ENCODE measurements at places on chromosomes 16 and 17.

DNA sequence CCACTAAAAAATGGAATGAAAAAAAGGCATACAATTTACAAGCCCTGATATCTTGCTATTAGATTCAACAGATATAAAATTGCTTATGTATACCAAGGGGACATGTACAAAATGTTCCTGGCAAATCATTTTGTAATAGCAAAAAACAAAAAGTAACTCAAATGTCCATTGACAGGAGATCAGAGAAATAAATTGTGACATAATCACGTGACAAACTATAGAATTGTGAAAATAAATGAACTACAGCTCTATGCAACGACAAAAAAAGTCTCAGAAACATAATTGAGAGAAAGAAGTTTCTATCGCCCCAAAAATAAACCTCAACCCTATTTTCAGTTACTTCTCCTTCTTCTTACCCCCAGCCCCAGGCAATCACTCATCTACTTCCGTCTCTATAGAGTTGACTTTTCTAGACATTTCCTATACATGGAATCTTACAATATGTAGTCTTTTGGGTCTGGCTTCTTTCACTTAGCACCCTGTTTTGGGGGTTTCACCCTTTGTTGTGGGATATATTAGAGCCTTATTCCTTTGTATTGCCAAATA, 12.1 kb upstream of the ACE start:
- no peaks in the 10 kb centered on the region for H3K36me3 ChIP-seq
- no peak for DNase-seq
- H3K4me3 ChIP-seq = no peak overlapping the region
- no peaks in the 10 kb centered on the region for H3K4me1 ChIP-seq
- H3K27me3 ChIP-seq = no peaks in the 10 kb centered on the region

DNA sequence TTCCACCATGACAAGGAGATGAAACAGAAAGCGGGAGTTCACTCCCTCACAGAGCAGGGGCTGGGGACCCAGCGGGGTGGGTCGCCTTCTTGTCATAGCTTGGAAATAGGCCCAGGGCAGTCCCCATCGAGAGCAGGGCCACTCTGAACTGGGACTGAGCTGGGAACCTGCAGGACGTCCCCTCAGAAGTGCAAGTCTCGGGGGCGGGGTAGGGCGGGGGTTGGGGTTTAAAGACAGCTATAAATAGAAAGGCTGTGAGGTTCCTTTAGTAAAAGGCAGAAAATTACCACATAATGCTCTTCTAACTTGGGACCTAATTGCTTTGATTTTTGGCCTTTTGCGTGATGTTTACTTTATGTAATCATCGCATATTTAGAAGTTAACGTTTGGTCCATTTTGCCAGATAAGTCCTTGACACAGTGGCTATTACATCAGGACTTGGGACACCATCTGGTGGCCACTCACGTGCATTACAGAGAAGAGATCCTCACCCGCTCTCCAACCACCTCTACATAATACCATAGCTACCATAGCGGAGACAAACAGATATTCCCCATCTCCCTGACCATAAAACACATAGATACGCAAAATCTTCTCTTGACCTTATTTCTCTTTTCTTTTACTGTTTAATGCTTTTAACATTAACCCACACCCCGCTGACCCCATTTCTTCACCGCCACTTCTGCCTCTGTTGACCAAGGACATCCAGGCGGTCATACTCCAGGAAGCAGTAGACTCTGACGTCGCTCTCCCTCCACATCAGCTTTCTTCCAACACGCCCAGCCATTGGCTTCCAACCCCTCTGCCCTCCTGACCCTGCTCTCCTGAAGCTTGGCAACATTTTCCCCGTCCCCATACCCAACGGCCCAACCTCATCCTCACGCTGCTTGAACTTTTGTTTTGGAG, 27.5 kb upstream of the PIK3R6 start:
- H3K36me3 ChIP-seq = peaks cover 60% of the 10 kb centered on the region
- H3K4me3 ChIP-seq = no peak overlapping the region
- no peak overlapping the region for H3K27ac ChIP-seq
- peaks cover 61% of the 10 kb centered on the region for H3K4me1 ChIP-seq
- no peak for DNase-seq
- no peaks in the 10 kb centered on the region for H3K27me3 ChIP-seq

DNA sequence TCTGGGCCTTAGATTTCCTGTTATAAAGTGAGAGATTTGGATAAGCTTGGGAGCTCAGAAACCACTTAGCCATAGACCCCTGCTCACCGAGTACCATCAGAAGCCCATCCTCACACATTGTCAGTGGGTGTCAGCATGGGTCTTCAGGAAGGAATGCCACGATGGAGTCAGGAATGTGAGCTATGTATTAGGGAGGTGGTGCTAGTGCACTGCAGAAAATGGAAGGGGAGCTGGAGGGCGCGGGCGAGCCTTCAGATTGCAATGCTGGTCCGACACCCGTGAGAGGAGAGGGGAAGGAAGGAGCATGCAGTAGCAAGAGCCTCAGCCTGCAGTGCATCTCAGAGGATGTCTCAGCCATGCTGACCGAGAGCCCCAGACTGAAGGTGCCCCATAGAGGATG, 294.5 kb downstream of the FOXL1 start:
- no peaks in the 10 kb centered on the region for H3K4me1 ChIP-seq
- H3K4me3 ChIP-seq = no peak overlapping the region
- H3K27me3 ChIP-seq = no peaks in the 10 kb centered on the region
- H3K27ac ChIP-seq = no peak overlapping the region

GRCh38 chr16:540645-541340, 13.3 kb downstream of the CAPN15 start:
- no peak for DNase-seq
- H3K36me3 ChIP-seq = no peaks in the 10 kb centered on the region
- no peak overlapping the region for H3K27ac ChIP-seq
- H3K4me3 ChIP-seq = no peak overlapping the region

GRCh38 chr16:53745753-53746266, 41.9 kb downstream of the FTO start:
- DNase-seq = no peak
- peaks cover 28% of the 10 kb centered on the region for H3K4me1 ChIP-seq
- no peaks in the 10 kb centered on the region for H3K36me3 ChIP-seq
- H3K27me3 ChIP-seq = no peaks in the 10 kb centered on the region
- H3K27ac ChIP-seq = no peak overlapping the region

GRCh38 chr17:75439287-75439686, 17.1 kb upstream of the TMEM94 start:
- H3K36me3 ChIP-seq = no peaks in the 10 kb centered on the region
- no peak overlapping the region for H3K4me3 ChIP-seq
- H3K4me1 ChIP-seq = peaks cover 21% of the 10 kb centered on the region
- H3K27ac ChIP-seq = no peak overlapping the region

GRCh38 chr16:10098991-10099390, 83.2 kb downstream of the GRIN2A start:
- H3K27ac ChIP-seq = no peak overlapping the region
- no peaks in the 10 kb centered on the region for H3K36me3 ChIP-seq
- DNase-seq = no peak
- H3K4me3 ChIP-seq = no peak overlapping the region
- H3K4me1 ChIP-seq = no peaks in the 10 kb centered on the region

- peaks cover 11% of the 10 kb centered on the region for H3K4me1 ChIP-seq
- no peak overlapping the region for H3K27ac ChIP-seq
- H3K36me3 ChIP-seq = no peaks in the 10 kb centered on the region
- H3K27me3 ChIP-seq = peaks cover 3% of the 10 kb centered on the region
- no peak for DNase-seq
These were observed 50.0 kb upstream of the STH start for GRCh38 chr17:45948881-45949624.

DNA sequence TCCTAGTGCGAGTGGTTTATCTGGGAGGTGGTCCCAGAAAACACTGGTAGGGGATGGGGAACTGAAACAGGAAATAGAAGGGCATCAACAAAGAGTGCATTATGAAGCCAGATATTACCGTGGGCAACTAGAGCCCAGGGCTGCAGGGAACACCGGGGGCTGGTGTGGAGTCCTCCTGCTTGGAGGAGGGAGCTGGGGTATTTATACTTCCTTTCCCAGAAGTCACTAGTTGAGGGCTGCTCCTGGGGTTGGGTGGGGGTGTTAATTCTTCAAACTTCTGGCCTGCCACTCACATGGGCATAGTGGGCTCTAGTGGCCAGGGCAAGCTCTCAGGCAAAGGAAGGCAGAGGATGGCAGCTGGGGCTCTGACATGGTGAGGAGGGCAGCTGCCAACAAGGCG, 14.7 kb downstream of the LAT start:
- no peak overlapping the region for H3K27ac ChIP-seq
- DNase-seq = no peak
- no peak overlapping the region for H3K4me3 ChIP-seq
- no peaks in the 10 kb centered on the region for H3K27me3 ChIP-seq

- peaks cover 5% of the 10 kb centered on the region for H3K4me1 ChIP-seq
- no peak overlapping the region for H3K27ac ChIP-seq
- DNase-seq = no peak
- H3K36me3 ChIP-seq = no peaks in the 10 kb centered on the region
These were observed 144.2 kb upstream of the CORO6 start for GRCh38 chr17:29766796-29767327.

DNA sequence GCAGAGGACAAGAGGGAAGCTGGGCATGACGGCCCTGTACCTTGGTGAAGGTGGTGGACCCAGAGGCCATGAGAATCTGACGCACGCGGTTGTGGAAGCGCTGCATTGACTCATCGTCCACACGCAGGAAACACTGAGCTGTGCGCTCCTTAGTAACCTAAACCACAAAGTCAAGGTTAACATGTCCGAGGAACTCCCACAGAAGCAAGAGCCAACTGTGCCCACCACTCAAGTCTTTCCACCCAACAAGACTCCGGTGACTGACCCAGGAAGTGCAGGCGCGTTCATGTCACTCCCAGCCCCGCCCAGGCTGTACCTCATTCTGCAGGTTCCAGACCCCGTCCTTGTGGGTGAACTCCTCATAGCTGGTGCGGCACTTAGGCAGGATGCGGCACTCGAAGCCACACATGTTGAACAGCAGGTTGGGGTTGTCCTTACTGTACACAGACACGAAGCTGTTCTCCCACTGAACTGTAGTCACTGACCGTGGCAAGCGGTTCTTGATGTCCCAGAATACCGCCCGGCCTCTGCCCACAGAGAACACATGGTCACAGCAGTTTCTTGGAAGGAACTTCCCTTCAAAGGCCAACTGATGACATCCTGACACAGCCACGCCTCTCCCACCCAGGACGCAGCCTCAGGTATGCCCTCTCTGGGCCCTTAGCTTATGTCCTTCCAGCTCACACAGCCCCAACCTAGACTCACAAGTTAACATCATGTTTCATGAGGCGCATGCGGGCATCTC, 11.5 kb downstream of the PRPF8 start:
- H3K27me3 ChIP-seq = no peaks in the 10 kb centered on the region
- no peaks in the 10 kb centered on the region for H3K4me1 ChIP-seq
- H3K4me3 ChIP-seq = no peak overlapping the region
- H3K27ac ChIP-seq = peak overlapping the region; percentile 4
- H3K36me3 ChIP-seq = peaks cover 86% of the 10 kb centered on the region

DNA sequence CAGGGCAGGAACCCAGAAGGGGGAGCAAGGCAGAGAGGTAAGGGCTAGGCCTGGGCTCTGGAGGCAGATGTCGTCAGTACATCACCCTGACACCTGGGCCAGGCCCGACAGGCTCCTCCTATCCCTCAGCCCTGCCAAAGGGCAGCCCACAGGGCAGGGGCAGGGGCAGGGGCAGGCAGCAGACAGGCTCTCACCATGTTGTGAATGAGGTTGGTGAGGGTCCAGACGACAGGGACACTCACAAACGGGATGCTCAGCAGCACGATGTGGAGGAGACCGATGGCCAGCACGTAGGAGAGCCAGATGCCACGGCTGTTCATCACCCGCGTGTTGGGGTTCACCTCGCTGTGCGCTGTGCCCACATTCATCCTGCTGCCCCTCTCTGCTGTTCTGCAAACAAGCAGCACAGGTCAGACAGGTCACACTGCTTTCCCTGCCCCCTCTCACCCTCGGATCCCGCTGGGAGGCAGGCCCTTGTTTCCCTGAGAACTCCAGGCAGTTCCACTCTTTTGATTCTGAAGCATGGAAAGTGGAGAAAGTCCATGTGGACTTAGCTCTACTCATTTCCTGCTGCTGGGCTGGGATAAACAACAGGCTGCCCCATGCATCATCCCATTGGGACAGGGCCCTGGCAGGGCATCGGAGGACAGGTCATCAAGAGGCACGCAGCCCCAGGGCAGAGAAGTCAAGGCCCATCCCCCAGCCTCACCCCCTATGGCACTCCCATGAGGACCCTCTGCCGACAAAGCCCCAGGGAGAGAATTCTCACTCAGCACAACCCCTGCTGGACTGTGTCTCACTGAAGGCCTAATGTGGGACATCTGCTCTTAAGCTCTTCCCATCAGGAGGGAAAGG, 3.3 kb downstream of the ORMDL3 start:
- H3K4me1 ChIP-seq = peaks cover 78% of the 10 kb centered on the region
- H3K4me3 ChIP-seq = no peak overlapping the region
- H3K27ac ChIP-seq = peak overlapping the region; percentile 82
- no peak for DNase-seq
- H3K36me3 ChIP-seq = peaks cover 45% of the 10 kb centered on the region

GRCh38 chr16:27828671-27829070, 234.8 kb downstream of the GSG1L start:
- H3K27ac ChIP-seq = no peak overlapping the region
- H3K4me3 ChIP-seq = no peak overlapping the region
- no peaks in the 10 kb centered on the region for H3K36me3 ChIP-seq

- no peak overlapping the region for H3K4me3 ChIP-seq
- peaks cover 59% of the 10 kb centered on the region for H3K36me3 ChIP-seq
- H3K27ac ChIP-seq = no peak overlapping the region
- no peaks in the 10 kb centered on the region for H3K27me3 ChIP-seq
These were observed 23.0 kb upstream of the NAT9 start for GRCh38 chr17:74799097-74799496.

DNA sequence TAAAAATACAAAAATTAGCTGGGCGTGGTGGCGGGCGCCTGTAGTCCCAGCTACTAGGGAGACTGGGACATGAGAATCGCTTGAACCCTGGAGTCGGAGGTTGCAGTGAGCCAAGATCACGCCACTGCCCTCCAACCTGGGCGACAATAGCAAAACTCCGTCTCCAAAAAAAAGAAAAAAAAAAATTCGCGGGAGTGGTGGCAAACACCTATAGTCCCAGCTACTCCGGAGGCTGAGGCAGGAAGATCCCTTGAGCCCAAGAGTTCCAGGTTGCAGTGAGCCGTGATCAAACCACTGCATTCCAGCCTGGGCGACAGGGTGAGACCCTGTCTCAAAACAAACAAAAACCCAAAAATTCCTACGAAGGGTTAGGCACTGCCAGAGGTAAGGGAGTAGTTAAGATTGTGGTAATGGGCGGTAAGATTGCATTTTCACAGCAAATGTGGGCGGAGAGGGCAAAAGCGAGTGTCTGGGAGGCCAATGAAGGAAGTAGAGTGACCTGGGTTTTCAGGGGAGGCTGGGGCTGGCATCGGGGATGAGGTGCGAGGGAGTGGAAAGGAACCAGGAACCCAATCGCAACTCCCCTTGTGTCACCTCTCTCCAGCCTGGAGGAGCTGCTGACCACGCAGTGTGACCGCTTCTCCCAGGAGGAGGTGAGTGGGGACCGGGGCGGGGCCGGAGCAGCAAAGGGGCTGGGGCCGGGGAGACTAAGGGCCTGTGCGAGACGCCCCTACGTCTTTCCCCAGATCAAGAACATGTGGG, 2.6 kb downstream of the MYL11 start:
- H3K27ac ChIP-seq = peak overlapping the region; percentile 96
- H3K4me3 ChIP-seq = peak overlapping the region; percentile 48
- H3K4me1 ChIP-seq = peaks cover 60% of the 10 kb centered on the region
- H3K36me3 ChIP-seq = peaks cover 6% of the 10 kb centered on the region
- no peaks in the 10 kb centered on the region for H3K27me3 ChIP-seq
